ENCODE measurements at places on chromosomes 11 and 22.
A peak's percentile ranks its signal among the peaks of the same experiment; 100 is the strongest.

GRCh38 chr22:39873965-39874364 is 19.6 kb downstream of the ENTHD1 start:
- DNase-seq: no peak

DNA sequence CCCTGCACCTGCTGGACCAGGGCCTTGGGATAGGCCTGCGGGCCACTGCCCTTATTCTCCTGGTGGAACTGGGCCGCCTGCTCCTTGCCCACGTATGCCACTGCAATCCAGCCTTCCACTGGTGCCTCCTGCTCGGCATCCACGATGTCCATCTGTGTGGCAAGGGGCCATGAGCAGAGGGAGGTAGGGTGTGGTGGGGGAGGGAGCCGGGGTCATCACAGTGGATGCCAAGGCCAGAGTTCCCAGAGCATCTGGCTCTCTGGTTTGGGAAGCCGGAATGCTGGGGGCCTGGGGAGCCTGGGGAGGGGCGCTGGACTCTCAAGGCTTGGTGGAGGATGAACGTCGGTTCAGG is 627 bp downstream of the RNF215 start:
- DNase-seq: no peak

- DNase-seq: no peak
Observed at GRCh38 chr11:118705111-118705741, 25.8 kb upstream of the TREH start.

DNA sequence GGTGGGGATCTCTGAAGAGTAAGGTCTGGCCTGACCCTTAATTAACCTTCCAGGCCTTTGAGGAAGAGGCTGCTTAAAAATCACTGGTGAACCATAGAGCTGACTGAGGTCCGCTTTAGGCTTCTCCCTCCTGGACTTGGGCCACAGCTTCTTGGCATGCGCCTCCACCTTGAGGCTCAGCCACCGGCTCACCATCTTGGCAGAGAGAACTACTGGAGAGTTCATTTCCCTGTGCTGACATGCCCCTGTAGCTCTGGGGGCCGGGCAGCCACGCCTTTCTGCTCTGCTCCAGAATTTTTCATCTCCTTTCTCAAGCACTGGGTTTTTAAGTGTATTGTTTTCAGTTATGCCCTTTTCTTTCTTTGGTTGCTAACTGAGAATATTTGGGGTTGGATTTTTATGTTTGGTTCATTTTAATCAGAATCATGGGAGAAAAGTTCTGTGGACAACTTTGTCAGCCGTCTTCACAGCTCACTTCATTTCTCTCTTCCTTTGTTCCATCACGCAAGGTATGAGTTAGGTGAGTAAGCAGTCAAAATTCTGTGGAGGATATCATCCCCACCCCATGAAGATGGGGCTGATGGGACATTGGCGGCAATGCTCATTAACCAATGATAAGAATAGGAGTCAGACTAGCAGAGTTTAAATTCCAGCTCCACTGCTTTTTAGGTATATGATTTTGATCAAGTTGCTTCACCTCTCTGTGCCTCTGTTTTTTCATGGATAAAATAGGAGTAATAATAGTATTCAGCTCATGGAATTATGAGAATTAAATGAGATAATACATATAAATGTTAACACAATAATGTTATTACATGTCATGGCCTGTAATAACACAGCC is 103.9 kb downstream of the DBX1 start:
- DNase-seq: no peak

DNA sequence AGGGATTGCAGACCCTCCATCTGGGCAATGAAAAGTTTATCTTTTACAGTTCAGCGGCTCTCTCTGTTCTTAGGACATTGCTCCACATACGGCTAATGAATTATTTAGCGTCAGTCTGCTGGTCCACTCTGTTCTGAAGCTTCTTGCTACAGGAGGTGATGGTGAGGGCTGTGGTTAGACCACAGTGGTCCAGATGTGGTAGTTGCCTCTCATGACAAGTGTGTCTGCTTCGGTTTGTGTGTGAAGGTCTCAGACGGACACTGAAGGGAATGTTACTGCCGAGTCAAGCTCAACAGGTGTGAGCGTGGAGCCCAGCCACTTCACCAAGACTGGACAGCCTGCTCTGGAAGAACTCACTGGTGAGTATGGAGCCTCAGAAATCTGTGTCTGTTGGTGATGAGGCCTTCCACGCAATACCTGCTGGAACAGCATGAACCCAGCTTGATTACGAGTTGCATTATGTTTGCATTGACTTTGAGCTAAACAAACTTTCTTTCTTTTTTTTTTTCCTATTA is 220.8 kb downstream of the DBX1 start:
- DNase-seq: no peak

DNA sequence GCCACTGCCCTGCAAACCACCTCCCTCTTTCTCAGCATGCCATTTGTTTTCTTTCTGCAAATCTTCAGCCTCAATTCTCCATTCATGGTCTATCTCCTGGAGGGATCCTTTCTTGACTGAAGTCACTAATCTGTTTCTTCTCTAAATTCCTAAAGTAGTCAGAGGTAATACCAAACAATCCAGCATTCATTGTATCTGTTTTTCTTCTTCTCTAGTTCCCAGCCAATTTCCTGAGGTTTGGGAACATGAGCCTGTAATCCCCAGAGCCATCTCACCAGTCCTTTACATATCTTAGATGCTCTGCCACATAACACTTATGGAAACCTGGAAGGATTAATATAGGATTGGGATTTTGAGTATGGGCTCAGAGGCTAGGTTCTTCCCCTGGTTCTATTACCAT is 86.5 kb downstream of the MICAL2 start:
- DNase-seq: no peak

DNA sequence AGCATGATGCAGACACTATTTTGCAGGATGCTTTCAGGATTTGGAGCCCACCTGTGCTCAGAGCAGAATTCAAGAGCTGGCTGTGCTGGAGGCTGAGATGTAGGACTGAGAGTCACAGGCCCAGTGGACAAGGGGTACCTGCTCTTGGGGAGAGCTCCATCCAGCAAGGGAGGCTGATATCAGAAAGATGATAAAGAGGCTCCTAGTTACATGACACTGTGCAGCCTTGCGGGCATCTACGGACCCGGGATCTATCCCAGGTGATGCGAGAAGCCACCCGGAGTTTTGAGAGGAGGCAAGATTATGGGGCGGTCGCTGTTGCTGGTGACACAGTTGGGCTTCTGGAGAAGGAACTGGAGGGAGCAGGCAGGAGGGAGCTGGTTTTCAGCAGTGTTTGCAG is 579.0 kb downstream of the TBC1D22A start:
- no peak for DNase-seq

GRCh38 chr22:27610863-27611786 is 190.4 kb downstream of the MN1 start:
- DNase-seq: no peak

DNA sequence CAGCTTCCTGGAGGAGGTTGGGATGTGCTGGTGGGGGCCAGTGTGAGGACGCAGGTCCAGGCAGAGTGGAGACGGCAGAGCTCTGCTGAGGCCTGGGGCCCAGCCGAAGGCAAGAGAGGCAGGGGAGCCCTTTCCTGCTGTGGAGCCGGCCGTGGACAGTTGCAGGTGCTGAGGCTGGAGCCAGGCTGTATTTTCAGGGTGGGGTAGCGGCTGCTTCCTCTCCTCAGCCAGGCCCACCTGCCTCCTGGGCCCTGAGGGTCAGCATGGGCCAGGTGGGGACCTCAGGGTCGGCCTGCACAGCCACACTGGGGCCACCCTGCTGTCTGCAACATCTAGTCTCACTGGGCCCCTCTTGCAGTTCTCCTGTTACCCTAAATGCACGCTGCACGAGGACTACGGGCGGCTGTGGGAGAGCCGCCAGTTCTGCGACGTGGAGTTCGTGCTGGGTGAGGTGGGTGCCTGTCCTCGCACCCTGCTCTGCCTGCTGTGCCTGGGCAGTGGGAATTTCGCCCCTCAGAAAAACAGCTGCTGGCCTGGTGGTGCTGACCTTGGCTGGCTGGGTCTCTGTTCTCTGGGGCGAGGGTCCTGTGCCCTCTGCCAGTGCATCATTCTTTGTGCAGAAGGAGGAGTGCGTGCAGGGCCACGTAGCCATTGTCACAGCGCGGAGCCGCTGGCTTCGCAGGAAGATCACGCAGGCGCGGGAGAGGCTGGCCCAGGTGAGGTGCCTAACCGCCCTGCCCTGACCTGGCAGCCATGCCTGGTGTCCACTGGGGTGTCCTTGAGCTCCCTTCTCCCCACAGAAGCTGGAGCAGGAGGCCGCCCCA is 8.4 kb downstream of the THAP7 start:
- no peak for DNase-seq

GRCh38 chr11:7056828-7057513 is 31.8 kb upstream of the RBMXL2 start:
- no peak for DNase-seq

- DNase-seq: no peak
Observed at GRCh38 chr11:44445500-44446365, 119.7 kb upstream of the CD82 start.

DNA sequence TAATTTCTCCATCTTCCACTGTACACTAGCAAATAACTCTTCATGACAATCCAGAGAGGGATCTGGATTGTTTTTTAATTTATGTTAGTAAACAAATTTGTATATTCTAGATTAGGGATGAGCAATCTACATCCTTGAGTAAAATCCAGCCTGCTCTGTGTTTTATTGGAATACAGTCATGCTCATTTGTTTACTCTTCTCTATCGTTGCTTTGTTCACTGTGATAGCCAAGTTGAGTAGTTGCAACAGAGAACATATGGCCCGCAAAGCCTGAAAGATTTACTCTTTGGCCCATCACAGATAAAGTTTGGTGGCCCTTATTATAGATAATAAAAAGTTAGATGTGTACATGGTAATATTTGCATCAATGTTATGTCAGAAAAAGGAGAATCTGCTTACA is 6.2 kb upstream of the BLID start:
- no peak for DNase-seq

- DNase-seq: no peak
Observed at GRCh38 chr11:1872267-1872985, 19.3 kb downstream of the PRR33 start.

DNA sequence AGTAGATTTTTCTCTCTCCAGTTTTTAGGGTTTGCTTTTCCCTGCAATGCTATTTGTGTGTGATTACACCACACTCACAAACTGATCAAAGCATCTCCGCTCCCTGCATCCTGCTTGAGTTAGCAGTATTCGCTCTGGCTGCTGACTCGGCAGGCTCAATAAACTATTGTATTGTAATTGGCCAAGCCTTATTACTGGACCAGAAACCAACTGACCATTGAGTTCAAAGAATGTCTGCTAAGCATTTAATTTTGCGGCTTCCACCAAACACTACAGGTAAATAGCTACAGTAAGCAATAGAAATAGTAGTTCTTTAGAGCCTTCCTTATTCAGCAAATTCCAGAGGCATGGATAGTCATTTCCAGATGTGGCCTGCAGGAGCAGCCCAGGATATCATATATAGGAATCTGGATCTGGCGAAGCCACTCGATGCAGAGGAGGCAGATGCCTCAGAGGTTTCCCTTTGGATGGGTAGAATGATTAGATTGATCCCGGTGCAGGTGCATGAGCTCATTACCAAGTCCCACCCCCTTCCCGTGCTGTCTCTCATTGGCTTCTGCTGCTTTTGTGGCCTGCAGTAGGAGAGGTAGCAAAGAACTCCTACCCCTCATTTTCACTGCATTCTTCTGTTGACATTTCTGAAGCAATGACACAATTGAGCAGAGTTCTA is 77.3 kb downstream of the COMMD9 start:
- DNase-seq: no peak

DNA sequence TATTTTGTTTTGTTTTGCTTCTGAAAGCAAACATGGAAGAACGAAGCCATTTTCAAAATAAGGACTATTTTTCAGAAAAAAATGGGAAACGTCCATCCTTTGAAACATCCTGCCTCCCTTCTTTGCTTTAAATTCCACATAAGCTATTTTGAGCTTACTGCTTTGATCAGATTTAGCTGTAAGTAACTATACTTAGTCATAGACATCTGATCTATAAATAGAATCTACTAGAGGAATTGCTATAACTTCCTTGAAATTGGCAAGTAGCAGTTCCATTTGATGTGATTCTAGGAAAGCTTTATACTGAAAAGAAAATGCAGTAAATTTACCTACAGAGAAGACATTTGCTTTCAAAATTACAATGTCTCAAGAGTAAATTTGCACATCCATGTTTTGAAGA is 305.8 kb downstream of the TTC28 start:
- DNase-seq: no peak

GRCh38 chr11:94583866-94584500 is 16.8 kb downstream of the PIWIL4 start:
- peak; percentile 18 for DNase-seq

DNA sequence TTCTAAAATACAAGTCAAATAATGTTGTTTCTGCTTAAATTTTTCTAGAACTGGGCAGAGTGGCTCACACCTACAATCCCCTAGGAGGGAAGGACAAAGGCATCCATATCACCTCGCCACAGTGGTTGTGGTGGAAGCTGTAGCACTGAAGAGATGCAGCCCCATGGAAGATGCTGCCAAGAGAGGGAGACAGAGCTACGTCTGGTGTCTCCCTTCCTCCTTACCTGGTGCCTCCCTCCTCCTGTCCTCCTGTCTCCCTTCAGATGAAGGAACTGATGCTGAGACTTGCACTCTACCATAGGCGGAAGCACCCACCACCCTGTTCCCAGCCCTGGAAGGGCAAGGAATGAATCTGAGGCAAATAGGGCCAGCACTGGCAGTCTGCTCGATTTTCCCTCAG is 22.3 kb downstream of the MMP27 start:
- no peak for DNase-seq

DNA sequence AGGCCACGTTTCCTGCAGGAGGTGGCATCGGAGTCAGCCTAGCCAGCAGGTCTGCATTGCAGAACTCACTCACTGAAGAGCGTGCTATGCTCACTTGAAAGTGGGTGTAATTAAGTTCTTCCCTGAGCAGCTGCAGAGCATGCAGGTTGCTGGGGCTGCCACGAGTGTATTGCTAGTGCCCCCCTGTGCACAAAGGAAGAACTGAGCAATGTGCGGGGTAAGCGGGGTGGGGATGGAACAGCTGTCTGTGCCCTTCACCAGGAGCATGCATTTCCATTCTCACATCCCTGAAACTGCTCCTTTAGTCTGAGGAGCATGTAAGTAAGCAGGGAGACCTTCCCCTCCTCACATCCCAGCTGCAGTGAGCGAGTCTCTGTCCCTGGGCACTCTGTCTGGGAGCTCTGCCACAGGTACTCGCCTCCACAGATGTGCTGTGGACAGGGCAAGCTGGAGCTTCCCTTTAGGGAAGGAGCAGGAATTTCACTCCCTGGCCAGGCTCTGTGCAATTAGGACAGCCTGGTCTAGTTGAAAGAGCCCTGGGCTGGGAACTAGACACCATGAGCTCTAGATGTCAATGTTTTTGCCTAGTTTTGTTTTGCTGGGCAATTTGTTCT is 1031.8 kb downstream of the NTM start:
- DNase-seq: no peak

GRCh38 chr11:78228467-78228866 is 39.7 kb downstream of the USP35 start:
- peak; percentile 25 for DNase-seq

GRCh38 chr11:14388352-14388751 is 29.4 kb upstream of the RRAS2 start:
- no peak for DNase-seq
